CD4-positive, alpha-beta T cell treated with Interleukin-6 at 100 ng/mL for 8 hours (primary cell): ENCODE measurements at places on chromosomes 11 and 22.
A peak's percentile ranks its signal among the peaks of the same experiment; 100 is the strongest.

- DNase-seq: no peak
Observed at GRCh38 chr11:71542879-71543777, 5.1 kb upstream of the KRTAP5-9 start.

DNA sequence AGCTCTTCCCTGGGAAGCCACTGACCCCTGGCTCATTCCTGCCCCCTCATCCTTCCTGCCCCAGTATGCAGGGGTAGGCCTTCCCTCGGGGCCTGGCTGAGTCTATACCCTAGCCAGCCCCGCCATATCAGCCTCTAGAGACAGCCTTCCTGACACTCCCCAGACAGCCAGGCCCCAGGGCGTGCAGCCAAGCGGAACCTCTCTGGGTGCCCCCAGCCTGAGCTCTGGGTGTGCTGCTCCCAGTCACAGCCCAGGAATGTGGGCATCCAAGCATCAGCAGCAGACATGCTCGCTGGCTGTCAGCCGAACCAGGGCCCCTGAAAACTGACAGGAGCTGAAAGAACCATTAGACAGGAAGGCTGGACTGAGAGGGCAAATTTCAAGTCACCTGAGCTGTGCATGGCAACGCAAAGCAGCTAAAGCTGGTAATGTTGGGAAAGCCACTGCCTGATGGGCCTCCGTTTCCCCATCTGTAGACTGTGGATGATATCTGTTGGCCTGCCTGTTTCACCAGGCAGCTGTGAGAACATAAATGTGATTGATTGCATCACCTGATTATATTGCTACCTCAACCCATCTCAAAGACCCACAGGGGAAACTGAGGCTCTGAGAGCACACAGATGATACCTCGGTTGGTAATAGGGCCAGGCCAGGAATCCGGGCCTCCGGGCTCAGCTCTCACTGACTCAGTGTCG, 93.2 kb downstream of the LRRC32 start:
- no peak for DNase-seq

DNA sequence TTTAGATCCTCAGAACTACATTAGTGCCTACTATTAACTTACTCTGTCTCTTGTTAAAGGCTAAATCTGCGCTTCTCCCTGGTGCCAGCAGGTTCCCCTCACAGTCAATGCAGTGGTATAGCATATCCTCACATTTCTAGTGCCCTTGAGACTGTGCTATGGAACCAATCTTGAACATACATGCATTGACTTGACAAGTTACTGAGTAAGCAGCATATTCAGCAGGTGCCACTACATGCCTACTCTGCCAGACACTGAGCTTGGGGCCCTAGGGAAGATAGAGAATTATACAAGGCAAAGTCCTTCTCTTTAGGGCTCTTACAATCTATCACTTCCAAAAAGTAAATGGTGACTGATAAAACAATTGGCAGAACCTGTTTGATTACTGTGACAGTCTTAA, 3.2 kb downstream of the FUT4 start:
- no peak for DNase-seq

- DNase-seq: no peak
Observed at GRCh38 chr22:31160328-31160978, 471 bp downstream of the RNF185 start.

DNA sequence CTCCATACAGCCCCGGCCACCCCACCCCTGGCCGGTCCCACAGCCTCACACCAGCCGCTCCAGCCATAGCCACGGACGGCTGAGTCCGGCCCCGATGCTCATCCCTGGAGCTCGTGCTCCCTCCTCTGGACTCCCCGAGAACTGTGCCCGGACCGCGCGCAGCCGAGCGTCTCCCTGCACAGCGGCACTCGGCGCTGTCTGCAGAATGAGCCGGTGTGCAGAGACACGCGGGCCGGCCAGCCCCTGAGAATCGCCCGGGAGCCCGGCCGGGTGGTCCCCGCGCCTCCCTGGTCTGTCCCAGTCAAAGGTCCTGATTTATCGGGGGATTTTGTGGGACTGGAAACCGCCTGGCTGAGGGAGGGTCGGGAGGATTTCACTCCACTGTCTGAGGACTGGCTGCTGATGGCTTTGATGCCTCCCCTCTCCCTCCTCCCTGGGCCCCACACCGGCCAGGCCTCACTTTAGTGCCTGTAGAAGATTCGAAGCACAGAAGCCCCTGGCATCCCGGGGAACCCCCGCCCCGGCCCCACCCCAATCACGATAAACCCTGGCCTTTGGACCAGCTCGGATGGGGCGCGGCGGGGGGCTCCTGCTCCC, 102.7 kb downstream of the BRD1 start:
- peak; percentile 69 for DNase-seq

DNA sequence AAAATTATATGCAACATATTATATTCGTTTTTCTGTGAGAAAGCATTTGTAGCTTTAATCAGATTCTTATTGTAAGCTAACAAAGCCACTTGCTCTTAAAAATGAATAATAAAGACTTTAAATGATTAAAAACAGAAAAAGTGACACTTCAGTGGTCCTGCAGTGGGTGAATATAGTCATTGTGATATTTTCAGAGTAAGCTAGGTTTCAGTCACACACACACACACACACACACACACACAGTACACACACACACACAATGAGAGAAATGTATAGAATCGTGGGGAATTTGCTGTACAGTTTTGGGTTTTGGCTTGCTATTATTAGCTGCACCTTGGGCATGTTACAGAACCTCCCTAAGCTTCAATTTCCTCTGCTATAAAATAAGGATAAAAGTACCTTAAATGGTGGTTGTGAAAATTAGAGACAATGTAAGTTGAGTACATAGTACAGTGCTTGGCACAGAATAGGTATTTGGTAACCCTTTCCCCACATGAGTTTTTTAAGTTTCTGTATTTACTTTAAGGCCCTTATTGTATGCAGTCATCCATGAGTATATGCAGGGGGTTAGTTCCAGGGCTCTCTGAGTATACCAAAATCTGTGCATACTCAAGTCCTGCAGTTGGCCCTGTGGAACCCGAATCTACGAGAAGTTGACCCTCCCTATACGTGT, 39.8 kb downstream of the CSTPP1 start:
- no peak for DNase-seq

- DNase-seq: peak; percentile 6
Observed at GRCh38 chr11:60251485-60252212, 8.7 kb upstream of the MS4A4E start.

- DNase-seq: no peak
Observed at GRCh38 chr22:27723158-27723557, 78.4 kb downstream of the MN1 start.

DNA sequence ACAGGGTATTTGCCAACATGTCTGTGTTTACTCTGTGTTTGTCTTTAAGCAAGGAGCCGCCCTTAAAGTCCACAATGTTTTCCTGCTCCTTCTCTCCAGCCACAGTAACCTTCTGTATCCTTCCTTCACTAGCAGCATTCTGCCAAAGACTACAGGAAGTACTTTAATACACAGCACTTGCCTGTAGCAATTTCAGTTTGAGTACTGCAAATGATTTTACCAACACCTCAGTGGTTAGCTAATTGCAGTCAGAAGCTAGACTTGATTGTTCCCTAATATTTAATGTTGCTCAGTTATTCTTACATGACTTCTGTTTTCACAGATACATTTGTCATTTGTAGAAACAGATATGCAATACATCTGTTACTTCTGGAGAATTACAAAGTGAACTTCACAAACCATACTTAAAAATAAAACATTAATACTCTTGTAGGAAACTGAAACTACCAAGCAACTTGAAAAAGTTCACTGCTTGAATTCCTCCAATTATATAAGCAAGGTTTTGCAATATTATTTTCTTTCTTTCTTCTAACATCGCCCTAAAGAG, 69.1 kb downstream of the FCHSD2 start:
- DNase-seq: peak; percentile 9

GRCh38 chr22:48849219-48849912, 978.3 kb downstream of the BRD1 start:
- no peak for DNase-seq

GRCh38 chr22:46803031-46803880, 40.8 kb downstream of the TBC1D22A start:
- DNase-seq: peak; percentile 69

DNA sequence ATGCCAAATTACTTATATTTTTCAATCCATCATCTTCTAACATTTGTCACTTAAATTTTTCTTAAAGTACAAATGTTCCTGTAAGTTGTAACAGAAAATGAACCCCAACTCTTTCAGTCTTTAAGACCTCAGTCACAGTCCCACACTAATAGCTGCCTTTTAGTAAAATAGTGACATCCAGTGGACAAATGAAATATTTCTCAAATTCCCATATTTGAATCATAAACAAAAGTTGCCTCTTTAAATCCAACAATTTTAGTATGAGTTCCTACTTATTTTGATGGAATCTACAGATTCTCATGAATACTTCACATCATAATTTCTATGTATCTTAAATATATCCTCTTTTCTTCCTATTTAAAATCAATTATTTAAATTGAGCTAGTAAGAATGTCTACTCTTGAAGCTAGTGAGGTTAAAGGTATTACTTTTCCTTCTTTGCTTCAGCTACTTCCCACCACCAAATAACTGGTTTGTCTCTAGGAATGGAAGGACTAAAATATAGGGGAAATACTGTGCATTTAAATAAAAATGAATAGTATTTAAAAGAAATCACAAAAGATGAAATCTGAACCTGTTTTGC, 9.2 kb downstream of the LIN7C start:
- no peak for DNase-seq

DNA sequence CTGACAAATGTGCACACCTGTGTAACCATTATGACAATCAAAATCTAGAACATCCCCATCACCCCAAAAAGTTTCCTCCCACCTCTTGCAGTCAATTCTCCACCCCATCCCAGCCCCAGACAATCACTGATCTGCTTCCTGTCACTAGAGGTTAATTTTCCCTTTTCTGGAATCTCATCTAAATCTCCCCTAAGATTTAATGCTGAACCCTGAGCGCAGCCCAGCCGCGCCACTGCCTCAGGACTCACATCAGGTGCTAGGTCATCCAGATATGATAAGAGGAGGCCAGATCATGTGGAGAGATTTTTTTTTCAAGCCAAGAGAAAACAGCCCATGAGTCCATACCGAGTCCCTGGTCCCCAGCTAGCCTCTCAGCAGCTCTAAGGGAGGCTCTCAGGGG, 4.3 kb upstream of the TMPRSS13 start:
- no peak for DNase-seq

DNA sequence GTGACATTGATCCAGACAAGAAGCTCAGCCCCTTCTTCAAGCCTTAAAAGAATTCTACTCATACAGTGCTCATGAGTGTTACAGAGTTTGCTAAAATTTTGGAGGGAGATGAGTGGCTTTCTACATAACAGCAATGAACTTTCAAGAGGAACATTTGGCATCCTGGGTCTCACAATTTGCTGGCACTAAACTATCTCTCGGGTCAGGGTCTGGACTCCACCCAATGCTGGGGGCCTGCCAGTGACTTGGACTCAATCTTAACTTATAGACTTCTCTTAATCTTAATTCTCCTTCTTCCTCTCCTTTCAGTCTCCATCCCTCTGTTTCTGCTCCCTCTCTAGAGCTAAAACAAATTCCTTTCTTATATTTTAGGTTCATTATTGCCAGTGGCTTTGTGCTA, 317.9 kb downstream of the TMEM135 start:
- DNase-seq: no peak

DNA sequence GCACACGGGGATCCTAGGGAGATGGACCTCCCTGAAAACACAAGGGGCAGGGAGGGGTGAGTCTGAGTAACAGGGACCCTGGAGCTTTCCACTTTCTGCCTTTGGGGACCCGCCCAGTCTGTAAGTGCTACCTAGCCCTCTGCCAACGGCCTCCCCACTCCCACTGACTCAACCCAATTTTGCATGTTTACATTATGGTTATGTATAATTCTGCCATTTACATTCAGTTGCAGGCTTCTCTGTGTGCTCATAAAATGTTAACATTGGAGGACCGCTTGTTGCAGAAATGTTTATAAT, 105.8 kb downstream of the DSCAML1 start:
- DNase-seq: no peak

GRCh38 chr22:41766476-41766875, 34.0 kb upstream of the CCDC134 start:
- no peak for DNase-seq

GRCh38 chr11:13235895-13236294, 41.7 kb upstream of the BMAL1 start:
- DNase-seq: no peak

DNA sequence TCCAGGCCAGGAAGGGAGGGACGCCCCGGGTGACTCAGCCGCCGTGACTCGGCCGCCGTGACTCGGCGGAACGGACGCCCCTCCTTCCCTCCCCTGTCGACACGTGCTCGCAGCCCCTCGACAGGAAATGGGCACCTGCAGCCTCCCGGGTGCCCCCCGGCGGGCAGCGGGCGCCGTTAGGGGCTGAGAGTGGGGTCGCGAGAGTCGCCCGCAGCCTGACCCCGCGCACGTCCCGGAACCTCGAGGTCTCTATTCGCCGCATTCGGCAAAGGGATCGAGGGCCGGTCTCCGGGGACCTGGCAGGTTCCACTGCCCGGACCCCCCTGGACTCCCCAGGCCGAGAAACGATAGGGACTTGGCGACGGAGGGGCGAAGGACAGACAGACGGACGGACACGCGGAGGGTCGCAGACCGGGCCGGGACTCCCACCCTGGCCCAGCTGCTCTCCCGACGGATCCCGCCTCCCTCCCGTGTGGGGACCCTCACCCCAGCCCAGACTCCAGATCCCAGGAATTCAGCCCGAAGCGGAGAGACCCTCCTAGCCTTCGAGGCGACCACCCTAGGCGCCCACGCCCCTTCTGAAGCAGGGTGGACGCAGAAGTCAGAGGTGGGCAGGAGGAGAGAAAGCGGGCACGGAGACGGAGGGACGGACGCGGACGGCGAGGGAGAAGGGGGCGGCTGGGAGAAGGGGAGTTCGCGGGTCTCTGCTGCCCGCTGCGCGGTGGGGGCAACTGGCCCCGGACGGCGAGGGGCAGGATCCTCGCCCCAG, 648 bp downstream of the FOSL1 start:
- DNase-seq: no peak

DNA sequence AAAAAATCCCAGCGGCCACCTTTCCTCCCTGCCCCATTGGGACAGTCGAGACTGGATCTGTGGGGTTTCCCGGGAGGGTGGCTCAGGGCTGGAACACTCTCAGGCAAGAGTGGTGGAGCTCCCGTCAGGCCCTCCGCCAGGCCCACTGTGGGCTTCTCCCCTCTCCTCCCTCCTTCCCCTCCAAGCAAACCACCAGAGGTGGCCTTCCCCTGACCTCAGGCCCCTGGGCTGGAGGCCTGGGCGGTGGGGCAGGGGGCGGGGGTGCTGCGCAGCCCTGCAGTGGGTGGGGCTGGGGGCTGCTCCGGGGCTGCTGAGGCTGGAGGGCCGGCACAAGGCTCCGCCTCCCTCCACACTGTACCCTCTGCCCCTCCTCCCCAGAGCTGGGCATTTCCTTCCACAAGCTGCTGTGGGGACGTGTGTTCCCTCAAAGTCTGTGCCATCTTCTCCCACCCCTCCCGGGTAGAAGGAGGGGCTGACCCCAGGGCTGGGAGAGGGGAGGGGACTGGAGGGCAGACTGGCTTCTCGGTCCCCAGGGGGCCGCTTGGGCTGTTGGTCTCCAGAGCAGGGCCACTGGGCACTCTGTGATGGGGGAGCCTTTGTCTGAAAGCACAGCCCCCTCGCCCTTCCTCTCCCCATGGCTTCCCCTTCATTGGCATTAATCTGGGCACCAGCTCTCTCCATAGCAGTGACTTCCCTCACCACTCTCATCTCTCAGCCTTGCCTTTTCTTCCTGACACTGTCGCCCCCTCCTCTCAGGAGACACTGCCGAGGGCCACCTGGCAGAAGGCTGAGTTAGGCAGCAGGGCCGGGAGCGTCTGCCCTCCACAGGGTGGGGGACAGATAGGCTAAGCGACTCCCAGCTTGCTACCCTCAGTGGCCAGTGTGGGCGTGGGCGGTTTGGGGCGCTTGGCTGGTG, 7.1 kb downstream of the RCOR2 start:
- no peak for DNase-seq

- DNase-seq: no peak
Observed at GRCh38 chr11:76778874-76779273, 4.3 kb upstream of the TSKU start.

- DNase-seq: no peak
Observed at GRCh38 chr11:132171031-132171430, 800.6 kb downstream of the NTM start.
